Naive thymus-derived CD8-positive, alpha-beta T cell (primary cell): ENCODE measurements at places on chromosomes 7 and 10.

- DNase-seq: no peak
These were observed at the start of gene AKR1C4 for GRCh38 chr10:5196702-5197113. AKR1C4 (plus strand) TSS chr10:5196837; CDS start chr10:5196868, 31 bp downstream.

DNA sequence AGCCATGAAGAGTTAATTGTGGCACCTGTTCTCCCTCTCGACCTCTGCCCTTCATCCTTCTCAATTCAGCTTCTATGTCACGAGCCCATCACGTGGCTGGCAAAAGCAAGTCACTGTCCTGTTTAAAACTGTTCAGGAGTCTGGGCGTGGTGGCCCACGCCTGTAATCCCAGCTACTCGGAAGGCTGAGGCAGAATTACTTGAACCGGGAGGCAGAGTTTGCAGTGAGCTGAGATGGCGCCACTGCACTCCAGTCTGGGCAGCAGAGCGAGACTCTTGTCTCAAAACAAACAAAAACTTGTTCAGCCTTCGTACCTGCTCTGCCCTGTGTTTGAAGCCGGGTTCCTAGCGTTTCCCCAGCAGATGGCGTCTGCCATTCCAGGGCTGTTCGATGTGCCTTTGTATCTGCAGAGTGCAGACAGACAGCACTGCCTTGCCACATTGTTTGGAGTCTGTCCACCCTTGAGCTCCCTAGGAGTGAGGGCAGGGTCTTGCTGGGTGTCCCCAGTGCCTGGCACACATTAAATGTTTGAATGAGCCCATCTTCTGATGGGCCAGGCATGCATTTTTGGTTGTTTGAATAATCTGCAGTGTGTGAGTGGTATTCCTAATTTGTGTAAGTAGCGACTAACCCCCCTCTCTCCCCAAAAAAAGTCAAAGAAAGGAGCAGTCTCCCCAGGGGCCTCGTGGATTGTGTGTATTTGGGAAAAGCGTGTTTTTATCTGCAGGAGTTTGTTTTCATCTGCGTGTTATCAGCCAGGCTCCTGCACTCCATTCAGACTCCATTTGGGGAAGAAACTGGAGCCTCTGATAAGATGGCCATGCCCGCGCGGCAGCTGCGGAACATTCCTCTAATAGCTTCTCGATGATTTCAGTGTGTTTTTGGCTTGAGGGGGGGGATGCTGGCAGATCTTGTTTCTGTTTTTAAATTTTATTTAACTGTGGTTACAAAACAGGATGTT is 61.2 kb downstream of the DNAJB6 start:
- DNase-seq: no peak

DNA sequence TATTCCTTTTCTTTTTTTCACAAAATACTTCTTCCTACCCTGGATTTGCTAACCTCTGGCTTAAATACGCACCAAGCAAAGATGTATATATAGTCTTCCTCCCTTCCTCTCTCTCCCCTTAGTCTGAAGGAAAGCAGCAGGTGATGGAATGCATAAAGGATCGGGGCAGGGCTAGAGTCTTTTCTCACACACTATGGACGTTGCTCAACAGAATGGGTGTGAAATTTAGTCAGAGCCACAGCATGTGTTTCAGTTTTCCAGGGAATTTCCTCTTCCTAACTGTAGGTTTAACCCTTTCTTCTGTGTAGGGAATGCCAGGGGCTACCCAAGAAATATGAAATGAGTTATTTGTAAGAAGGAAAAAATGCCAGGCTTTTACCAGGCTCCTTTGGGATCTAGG is 71.4 kb upstream of the NFKB2 start:
- no peak for DNase-seq

GRCh38 chr7:21429786-21430574 is 2.1 kb downstream of the SP4 start:
- no peak for DNase-seq

GRCh38 chr7:45435131-45435530 is 139.0 kb upstream of the ADCY1 start:
- DNase-seq: no peak

DNA sequence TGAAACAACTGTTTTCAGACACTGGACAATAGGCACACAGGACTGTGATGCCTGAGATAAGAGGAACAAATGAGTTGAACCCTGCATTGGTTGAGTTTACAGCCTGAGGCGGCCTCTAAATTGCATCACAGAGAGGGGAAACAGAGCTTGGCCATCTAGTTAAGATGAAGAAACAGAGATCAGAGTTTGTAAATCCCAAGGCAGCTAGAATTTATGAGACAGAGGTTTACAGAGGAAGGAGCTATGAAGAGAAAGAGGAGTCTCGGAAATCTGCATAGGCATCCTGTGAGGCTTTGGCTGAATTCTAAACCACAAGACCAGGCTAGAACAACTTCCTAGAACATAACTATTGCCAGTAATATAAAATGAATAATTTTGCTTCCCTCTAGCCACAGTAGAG is 41.0 kb upstream of the OIT3 start:
- no peak for DNase-seq

DNA sequence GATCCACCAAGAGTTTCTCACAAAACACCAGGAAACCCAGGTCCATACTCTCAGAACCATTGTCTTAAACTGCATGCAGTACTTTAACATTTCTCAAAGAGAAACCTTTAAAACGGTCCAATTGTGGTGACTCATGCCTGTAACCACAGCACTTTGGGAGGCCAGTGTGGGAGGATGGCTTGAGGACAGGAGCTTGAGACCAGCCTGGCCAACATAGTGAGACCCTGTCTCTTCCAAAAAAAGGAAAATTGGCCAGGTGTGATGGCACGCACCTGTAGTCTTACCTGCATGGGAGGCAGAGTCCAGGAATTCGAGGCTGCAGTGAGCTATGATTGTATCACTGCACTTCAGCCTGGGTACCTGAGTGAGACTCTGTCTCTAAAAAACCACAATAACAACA is 97.5 kb upstream of the OIT3 start:
- DNase-seq: no peak

GRCh38 chr10:10985361-10985760 is 32.3 kb upstream of the CELF2 start:
- no peak for DNase-seq
